ENCODE measurements at places on chromosomes 4 and X.

GRCh38 chrX:68249401-68249831 is 183.9 kb downstream of the OPHN1 start:
- DNase-seq: no peak

DNA sequence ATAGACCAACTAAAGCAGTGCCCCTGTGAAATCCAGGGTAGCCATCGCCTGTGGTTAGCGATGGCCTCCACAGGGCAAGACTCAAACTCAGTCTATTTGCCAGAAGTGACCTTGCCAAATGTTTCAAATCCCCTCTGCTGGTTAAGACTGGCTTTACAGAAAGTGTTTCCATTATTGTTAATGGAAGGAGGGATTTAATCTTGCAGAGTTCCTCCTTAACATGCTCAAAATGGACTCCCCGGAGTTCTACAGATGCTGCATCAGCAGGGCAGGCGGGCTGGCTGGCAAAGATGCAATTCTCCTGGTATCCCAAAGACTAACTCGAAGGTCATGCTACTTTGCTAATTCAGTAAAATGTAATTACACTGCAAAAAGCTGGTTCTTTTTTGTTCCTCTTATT is 313.0 kb upstream of the SLC7A11 start:
- no peak for DNase-seq

- no peak for DNase-seq
These were observed 76.7 kb downstream of the CCKAR start for GRCh38 chr4:26413582-26413981.

GRCh38 chr4:31283679-31284078 is 563.5 kb downstream of the PCDH7 start:
- no peak for DNase-seq

DNA sequence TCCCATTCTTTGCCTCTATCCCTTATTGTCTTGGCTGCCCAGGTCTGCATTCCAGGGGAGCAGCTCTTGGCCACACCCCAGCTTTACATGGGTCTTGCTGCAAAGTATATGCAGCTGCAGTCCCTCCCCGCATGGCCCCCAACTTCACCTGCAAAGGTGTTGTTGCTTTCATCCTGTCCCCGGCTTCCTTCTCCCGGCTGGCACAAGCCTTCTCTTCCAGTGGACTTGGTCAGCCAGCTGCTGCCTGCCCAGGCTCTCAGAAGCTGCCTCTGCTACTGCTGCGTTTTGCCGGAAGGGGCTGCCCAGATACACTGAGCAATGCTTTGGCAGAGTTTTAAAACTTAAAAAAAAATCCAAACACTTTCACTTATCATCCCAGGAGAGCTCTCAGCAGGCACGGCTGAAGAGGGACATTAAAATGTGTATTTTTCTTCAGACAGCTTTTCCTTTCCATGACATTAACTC is 121.2 kb upstream of the PDLIM3 start:
- no peak for DNase-seq

DNA sequence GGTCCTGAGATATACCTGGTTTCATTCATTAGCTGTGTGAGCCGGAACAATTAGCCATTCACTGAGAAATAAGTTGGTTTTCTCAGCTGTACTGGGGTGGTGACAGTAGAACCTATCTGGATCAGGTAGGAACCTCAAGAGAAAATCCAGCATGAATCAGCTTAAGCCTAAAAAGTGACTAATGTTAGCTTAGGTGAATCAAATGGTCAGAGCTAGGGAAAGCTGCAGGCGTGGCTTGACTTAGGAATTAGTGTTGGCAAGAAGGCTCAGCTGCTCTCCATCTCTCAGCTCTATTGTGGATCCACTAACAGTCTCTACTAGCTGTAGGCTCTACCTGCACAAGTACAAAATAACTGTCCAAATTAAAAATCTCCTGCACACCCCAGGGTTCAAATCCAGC is 1025.5 kb downstream of the RAB28 start:
- DNase-seq: no peak

All from NCI-H1436 (cell line).